Fibroblast of the aortic adventitia (primary cell): ENCODE measurements at places on chromosomes 13 and 19.
A peak's percentile ranks its signal among the peaks of the same experiment; 100 is the strongest.

DNA sequence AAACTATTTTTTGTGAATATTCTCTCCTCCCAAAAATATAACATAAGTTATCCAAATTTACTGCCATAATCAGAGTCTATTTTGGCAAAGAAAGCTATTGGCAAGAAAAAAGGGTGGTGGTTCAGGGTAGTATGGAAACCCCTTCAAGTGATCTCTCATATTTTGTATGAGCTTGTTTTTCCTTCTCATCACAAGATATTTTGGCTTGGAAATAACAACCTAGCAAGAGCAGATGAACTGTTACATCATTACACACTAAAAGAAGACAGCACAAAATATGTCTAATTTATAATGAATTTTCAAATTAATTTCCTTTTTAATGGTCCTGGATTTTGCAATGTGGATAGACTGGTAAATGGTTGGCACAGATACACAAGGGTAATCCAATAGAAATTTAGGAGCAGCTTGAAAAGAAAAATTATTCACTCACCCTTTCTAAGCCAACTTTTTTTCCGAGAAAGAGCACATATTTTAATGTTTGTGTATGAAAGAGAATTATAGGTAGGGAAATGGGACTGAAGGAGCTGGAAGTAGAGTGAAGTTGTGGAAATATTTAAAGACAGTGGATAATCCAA is 225.1 kb downstream of the EFNB2 start:
- no peak for DNase-seq

GRCh38 chr13:46354156-46355087 is 32.6 kb downstream of the RUBCNL start:
- peak; percentile 94 for DNase-seq

DNA sequence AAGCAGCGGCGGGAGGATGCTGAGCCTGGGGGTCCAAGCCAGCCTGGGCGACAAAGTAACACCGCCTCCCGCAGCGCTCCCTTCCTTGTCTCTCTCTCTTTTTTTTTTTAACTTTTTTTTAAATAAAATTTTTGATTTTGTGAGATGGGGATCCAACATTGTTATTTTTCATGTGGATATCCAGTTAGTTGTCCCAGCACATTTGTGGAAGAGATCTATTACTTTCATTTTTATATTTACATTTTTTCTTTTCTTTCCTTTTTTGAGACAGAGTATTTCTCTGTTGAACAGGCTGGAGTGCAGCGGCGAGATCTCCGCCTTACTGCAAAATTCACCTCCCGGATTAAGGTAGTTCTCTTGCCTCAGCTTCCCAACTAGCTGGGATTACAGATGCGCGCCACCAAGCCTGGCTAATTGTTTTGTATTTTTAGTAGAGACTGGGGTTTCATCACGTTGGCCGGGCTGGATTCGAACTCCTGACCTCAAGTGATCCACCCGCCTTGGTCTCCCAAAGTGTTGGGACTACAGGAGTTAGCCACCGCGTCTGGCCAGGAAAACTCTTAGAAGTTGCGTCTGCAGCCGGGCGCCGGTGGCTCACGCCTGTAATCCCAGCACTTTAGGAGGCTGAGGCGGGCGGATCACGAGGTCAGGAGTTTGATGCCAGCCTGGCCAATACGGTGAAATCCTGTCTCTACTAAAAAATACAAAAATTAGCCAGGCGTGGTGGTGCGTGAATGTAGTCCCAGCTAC is 19.4 kb downstream of the ZNF816 start:
- DNase-seq = no peak

DNA sequence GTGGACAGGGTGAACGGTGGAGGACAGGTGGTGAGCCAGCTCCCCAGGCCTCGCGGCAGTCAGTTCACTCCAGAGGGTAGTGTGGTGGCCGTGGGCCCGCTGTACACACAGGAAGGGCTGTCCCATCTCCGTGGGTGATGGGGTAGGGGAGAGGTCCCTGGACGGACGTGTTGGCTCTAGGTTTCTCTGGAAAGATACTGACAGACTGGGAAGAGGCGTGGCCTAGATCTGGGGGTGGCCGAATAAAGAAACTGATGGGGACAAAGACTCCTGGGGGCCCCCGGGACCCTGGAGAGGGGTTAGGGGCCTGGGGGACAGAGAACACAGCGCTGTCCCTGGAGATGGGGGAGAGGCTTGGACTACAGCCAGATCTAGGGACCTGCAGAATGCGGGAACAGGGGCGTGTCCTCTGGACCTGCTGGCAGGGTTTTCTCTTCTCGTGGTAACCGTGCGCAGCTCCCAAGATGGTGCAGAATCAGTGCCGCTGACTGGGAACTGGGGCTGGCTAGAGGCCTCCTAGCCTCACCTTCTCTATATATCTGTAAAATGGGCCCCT is 4.0 kb upstream of the PRAM1 start:
- DNase-seq = no peak

DNA sequence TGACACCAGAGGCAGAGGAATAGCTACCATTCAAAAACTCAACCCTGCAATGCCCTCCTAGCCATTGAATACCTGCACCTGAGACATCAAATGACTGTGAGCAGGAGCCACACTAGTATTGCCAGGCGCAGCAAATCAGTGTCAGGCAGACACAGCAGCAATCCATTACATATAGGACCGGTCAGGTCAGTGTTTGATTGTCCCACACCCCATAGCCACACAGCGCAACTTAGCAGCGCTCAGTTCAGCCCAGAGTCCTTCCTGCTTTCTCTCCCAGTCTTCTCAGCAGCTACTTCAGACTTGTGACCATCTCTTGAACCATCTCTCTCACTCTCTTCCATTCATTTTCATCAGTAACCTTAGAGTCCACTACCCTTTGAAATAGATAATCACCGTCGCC is 181.6 kb upstream of the GPR12 start:
- DNase-seq = no peak

DNA sequence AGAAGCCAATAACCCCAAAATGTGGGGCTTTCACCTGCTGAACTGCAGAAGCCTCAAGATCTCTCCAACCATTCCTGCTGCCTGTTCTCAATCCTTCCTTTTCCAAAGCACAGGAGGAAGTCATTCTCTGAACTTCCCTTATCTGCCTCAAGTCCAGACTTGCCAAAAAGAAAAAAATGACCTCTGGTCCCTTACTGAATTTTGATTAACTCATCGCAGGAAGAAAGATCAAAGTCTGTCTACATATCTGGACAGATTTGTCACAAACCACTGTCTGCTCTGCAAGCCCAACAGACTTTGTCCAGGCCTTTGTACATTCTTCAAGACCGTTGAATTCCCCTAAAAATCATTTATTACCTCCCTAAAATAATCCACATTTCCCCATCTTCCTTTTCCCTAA is 126.5 kb upstream of the NBEA start:
- DNase-seq = no peak

DNA sequence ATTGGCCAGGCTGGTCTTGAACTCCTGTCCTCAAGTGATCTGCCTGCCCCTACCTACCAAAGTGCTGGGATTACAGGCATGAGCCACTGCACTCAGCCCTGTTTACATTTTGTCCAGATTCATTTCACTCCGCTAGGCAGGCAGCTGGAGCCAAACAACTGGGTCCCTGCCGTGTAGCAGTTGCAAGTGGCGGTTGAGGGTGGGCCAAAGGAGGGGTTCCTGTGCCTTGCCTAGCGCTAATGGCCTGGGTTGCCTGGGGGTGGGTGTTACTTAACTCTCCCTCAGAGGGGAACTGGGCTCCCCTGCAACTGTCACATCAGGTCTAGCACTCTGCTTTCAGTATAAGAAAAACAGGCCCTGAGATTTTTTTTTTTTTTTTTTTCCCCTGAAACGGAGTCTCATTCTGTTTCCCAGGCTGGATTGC is 7.4 kb downstream of the ACP5 start:
- DNase-seq = no peak

GRCh38 chr13:110262508-110263291 is 44.3 kb downstream of the COL4A1 start:
- DNase-seq = no peak

DNA sequence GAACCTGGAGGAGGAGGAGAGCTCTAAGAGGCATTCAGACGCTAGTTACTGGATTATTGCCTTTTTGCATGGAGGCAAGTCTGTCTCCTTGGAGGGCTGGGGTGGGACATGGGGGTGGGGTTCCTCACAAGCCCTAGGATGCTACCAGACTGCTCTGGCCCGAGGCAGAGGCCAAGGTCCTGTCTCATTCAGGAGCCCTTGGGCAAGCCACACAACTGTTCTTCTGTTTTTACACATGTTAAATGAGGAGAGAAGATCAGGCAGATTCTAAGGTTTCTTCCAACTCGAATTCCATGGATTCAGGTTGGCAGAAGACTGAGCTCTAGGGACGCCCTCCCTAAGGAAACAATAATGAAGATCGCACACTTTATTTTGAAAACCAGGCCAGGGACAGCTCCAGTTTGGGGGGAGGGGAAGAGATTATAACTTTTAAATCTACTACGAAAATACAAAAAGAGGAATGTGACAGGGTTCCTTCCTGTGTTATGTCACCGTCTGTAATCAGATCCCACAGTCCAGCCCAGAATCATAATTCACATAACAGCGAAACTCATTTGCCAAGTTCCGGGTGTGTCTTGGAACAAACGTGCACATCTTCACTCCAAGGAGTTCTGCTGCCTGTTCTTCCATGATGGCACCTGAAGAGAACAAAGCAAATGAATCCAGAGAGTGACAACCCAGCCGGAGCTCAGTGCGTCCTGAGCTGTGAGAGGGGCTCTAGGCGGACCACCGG is 25.2 kb downstream of the IL17D start:
- DNase-seq = peak; percentile 60

DNA sequence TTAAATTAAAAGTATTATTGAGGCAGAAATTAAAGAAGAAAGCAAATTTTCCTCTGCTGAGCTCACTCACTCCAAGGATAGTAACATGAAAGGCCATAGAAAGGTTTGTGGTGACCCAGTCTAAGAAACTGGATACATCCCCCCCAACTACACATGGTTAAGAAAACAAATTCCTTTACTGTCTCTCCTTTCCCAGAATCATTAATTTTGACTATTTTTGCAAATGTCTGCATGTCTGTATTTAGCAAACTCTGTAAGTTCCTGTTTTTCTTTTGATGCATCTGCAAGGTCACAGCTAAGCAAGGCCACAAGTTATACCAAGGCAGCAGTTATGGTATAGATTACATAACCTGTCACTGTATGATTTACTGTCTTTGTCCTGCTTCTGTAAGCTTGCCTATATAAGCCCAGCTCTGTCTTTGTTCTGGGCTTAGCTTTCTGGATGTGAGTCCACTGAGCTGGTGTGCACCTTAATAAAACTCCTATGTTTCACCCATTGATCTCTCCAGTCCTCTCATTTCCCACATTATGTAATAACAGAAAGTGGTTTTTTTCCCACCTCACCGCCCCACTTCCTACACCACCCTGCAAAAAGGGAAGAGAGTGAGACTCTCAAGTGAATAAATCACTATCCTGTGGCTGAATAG is 8.5 kb upstream of the ZNF83 start:
- no peak for DNase-seq

- peak; percentile 51 for DNase-seq
Measured at GRCh38 chr19:53037101-53038097, 7.1 kb upstream of the ERVV-2 start.

DNA sequence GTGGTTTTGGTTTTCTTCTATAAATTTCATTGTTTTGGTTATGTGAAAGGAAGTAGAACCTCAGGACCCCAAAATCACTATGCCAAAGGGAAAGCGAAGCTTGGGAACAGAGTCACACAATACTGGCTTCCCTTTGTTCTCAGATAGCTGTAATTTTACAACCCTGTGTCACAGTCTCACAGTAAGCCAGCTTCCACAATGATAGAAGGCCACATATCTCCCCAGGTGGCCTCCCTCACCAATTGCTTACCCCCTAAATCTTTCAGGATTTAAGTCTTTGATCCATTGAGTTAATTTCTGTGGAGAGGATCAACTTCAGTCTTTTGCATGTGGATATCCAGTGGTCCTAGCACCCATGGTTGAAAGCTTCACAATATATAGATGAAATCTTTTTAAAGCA is 58.7 kb downstream of the SLC15A1 start:
- DNase-seq = no peak

GRCh38 chr19:41935760-41936415 is 7.6 kb upstream of the ERFL start:
- no peak for DNase-seq

DNA sequence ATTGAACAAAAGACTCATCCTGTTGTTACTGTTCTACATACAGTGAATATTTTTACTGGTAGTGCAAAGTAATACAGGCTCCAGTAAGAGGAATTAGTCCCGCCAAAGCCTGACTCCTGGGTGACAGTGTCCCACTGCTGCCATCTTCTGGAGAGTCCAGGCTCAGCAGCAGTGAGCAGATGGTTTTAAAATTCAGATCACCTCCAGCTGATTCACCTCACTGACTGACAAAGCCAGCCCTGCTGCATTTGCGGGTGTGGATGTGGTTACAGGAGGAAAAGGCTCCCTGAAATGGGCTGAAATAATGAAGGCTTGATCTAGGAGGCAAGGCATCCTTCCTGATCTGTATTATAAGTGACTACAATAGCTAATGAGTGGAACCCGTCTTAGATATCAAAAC is 18.3 kb downstream of the PABPC3 start:
- peak; percentile 72 for DNase-seq

GRCh38 chr13:23254506-23254905 is 73.7 kb downstream of the SGCG start:
- DNase-seq = no peak

DNA sequence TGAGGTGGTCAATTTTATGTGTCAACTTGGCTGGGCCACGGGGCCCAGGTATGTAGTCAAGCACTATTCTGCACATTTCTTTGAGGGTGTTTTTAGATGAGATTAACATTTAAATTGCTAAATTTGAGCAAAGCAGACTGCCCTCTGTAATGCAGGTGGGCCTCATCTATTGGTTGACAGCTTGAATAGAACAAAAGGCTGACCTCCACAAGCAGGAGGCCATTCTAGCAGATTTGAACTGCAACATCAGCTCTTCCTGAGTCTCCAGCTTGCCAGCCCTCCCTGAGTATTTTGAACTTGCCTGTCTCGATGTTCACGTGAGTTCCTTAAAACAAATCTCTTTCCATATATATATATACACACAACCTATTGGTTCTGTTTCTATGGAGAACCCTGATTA is 134.8 kb downstream of the DCLK1 start:
- DNase-seq = no peak

DNA sequence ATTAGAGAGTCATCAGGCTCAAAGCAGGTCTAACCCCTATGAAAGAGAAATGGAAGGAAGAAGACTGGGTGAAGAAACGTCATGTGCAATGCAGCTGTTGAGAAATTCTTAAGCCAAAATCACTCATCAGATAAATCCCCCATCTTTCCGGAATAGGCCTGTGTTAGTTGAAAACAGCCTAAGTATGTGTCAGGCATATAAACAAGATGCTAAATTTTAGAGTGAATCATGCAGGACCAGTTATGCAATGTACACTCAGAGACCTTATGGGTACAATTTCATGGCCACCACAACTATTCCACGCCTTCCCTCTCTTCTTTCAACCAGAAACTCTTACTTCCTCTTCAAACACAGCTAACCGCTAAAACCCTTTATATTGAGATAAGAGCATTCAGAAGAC is 717.7 kb upstream of the ATXN8OS start:
- DNase-seq = no peak

DNA sequence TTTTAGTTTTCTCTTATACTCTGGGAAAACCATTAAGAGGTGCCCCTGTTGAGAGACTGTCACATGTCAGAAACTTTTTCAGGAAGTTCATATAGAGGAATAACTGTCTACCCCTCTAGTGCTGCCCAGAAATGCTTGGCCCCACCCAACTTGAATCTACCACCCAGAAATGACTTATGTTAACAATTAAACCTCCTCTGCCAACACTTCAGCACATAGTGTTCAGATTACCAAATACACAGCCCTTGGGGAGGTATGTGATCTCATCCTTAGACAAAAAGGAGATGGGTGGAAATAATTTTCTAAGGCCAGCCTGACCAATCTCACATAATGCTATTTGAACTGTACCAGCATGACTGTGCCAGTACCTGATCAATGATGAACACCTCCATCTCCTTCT is 35.6 kb downstream of the CCDC169 start:
- peak; percentile 32 for DNase-seq
